ENCODE measurements at places on chromosomes 4 and X.
A peak's percentile ranks its signal among the peaks of the same experiment; 100 is the strongest.

DNA sequence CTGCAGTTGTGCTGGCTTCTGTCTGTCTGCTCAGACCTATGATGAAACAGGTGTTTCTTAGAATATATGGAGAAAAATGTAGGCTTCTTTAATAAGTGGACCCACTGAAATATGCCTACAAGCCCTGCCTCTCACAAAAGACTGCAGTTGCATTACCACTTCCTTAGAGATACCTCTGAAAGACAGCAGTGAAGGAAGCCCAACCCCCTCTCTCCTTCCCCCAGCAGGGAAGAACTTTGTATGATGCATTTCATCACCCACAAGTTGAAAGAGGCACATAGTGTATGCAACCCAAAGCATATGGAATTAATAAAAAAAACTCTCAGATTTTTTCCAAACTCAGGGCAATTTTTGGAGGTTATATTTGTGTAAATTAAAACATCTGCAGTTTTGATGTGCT lies 916.7 kb downstream of the TECRL start:
- no peak for DNase-seq

GRCh38 chrX:41824551-41824950 lies 98.8 kb downstream of the CASK start:
- peak; percentile 51 for DNase-seq

GRCh38 chr4:93409035-93409434 lies 419.5 kb upstream of the ATOH1 start:
- no peak for DNase-seq

DNA sequence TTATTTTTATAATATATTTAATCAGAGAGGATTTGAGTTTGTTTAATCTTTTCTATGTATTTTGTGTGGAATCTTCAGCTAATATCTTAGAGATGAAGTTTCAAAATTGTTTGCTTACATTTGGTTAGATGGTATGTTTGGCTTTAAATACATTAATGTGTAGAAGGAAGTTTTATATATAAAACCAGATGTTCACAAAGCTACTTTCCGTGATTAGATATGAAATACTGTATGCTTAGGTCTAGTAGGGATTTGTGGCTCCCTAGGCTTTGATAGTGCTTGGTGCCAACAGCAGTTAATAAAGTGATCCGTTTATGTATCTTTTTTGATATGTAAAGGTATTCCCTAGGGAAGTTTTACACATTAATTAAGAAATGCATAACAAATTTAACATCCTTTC lies 223.0 kb downstream of the ARHGAP10 start:
- no peak for DNase-seq

GRCh38 chr4:136113921-136114320 lies 1418.4 kb downstream of the PCDH18 start:
- DNase-seq, result no peak

GRCh38 chr4:175767150-175767549 lies 44.9 kb downstream of the GPM6A start:
- DNase-seq, result no peak

DNA sequence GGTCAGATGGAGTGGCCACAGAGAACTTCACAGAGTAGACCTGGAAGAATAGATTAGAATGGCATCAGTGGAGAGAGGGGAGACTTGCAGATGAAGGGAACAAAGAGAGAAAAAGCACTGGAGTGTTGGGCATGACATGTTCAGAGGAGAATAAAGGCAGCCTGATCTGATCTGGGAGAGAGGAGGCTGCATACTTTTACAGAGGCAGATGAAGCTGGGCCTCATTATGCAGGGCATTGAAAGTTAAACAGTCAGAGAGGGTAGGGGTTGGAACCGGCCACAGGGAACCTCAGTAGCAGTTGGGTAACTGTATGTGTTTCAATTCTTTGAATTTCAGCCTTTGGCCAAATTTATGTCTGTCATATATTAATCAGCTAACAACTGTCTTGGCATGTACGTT lies 61.2 kb downstream of the SH3BGRL start:
- DNase-seq, result no peak

Measured in RCC 7860 (cell line).